ENCODE measurements at places on chromosomes 6 and 20.

DNA sequence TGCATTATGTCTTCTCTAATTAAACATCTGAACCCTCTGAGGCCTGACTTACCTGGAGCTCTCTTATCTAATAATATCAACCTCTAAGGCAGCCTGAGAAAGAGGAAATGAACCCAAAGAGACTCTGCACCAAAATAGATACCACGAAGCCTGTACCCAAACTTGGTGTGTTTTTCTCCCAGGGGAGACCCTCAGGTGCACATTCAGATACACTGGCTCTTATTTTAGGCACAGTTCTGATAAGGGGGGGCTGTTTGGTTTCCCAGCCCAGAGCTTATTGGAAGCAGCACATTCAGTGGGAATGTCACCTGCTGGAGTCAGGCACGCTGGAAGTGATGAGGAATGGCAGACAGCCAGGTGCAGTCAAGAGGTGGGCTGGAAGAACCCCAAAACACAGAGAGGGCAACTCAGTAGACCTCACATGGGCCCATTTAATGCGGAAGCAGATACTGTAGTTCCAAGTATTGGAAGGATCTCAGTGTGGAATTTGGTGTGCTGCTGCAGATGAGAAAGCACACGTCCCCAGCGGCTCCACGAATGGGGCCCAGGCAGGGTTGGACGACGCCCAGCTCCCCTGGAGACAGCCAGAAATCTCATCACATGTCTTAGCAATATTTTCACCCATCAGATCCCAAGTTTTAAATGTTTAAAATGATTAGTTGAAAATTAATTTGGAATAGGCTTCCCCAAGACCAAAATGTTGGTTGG, 9.7 kb upstream of the CCR6 start:
- DNase-seq, result no peak

DNA sequence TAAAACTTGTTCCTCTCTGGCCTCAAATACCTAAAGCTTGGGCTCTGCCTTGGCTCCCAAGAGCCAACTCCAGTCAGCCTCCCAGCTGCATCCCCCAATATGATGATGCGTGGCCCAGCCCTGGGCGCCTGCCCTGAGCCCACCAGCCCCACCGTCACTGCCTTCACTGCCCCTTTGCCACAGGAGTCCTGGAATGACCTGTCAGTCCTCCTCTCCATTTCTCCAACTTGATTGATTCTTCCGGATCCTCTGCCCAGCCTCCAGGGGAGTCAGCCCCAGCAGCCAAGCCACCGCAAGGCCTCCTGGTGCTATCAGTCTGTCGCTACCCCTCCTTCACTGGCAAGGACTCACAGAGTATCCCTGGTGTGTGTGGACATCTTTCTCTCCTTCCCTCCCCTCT, 96.7 kb upstream of the PMEPA1 start:
- no peak for DNase-seq

- no peak for DNase-seq
These were observed 501.0 kb upstream of the MARCKS start for GRCh38 chr6:113356139-113356538.

- DNase-seq, result no peak
These were observed 442.7 kb upstream of the HS3ST5 start for GRCh38 chr6:114785235-114786127.

GRCh38 chr6:46381057-46381456, 110.2 kb downstream of the RCAN2 start:
- no peak for DNase-seq

DNA sequence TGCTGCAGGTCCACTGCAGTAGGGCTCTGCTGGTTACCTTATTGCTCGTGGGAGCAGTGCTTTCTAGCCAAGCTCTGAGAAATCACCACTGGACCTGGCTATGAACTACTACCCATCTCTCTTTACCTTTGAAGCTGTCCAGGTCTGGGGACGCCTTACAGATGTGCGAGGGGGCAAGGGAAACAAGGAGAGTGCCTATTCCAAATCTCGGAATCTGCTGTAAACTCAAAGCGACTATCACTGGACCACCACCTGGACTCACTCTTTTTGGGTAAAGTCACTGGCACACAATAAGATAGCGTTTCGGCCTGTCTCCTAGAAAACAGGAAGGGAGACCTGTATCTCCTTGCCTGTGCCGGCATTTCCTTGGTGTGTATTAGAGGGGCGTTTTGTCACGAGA, 5.3 kb downstream of the NRN1 start:
- no peak for DNase-seq

- no peak for DNase-seq
These were observed 102.2 kb downstream of the DCDC2 start for GRCh38 chr6:24255676-24256075.

GRCh38 chr6:134111062-134111677, 58.7 kb upstream of the SLC2A12 start:
- no peak for DNase-seq

DNA sequence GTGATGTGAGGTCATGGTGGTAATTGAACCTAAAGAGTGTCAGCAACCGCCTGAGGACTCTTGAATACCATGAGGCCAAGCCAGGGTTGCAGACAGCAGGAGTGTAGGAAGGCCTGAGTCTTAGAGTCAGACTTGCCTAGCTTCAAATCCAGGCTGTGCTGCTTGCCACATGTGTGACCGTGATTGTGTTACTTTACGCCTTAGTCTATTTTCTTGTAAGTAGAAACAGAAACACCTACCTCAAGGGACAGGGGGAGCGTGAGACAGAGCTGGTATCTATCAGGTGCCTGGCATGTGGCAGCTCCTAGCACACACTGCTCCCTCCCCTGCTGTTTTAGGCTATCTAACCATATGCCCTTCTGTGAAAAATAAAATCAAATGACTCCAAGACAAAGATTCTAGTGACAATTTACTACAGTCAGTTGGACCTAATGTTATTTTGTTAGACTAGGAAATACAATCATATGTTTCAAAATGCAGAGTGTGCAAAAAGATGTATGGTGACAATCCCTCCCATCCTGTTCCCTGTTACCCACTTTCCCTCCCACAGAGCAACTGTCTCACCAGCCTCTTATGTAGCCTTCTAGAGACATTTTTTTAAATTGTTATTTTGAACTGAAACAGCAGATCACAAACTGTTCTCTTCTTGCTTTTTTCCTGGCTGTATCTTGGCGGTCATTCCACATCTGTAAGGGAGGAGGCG, 21.7 kb downstream of the TAF8 start:
- DNase-seq, result no peak

GRCh38 chr20:19274412-19275015, 62.1 kb downstream of the SLC24A3 start:
- DNase-seq, result no peak

GRCh38 chr20:22763257-22763906, 179.0 kb upstream of the FOXA2 start:
- DNase-seq, result no peak
